ENCODE measurements at places on chromosomes 12 and 14.

GRCh38 chr12:76719171-76720041 is 44.5 kb upstream of the ZDHHC17 start:
- DNase-seq, result no peak

DNA sequence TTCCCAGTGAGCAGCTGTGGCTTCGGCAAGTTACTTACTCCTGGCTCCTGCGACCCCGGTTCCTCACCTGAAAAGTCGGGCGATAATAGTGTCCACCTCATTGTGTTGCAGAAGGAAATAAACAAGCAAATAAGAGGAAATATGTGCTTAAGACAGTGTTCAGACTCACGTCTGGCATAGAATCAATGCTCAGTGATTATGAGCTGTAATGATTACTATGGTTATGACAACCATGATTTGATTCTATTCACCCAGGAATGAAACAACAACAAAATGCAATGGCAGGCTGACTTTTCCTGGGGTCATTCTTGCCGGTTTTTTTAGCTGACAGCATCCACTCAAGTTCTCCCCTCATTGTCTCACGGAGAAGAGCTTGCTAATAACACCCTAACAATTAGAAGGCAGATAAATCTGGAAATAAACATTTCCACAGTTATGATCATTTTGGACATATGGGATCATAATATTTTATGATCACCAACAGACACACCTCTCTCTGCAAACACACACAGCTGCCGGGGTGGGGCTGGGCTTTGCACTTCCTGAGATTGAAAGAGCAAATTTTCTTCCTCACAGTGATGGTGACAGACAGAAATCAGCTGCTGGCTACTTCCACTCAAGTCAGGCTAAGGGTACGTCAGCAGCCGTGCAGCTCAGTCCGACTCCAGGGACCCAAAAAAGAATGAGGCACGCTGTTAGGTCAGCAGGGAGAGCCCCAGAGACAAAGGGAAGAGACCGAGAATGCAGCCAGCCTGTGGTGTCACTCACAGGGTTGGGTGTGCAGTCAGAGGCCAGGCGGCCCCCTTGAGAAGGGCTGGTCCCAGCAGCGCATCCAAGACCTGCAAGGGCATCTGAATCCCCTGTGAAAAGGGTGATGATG is 158.0 kb downstream of the RIMBP2 start:
- no peak for DNase-seq

DNA sequence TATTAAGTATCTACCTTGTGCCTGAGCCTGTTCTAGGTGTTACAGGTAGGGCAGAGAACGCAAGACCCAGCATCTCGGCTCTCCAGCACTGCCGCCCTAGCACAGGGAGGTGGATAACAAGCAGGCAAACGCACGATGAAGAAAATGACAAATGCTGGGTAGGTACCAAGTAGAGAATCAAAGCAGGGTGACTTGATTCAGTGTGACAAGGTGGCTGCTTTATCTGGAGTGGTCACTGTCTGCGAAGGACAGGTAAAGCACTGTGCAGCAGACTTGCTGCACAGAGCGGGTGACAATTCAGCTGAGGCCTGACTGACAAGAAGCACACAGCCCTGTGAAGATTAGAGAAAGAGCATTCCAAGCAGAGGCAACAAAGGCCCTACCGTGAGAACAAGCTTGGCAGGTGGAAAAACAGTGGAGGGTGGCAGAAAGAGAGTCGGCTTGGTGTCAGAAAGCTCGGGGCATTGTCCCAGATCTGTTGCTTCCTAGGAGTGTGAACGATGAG is 12.9 kb downstream of the PRKCH start:
- DNase-seq, result no peak

GRCh38 chr14:77804592-77804991 is 4.7 kb downstream of the ADCK1 start:
- DNase-seq, result peak; percentile 40

DNA sequence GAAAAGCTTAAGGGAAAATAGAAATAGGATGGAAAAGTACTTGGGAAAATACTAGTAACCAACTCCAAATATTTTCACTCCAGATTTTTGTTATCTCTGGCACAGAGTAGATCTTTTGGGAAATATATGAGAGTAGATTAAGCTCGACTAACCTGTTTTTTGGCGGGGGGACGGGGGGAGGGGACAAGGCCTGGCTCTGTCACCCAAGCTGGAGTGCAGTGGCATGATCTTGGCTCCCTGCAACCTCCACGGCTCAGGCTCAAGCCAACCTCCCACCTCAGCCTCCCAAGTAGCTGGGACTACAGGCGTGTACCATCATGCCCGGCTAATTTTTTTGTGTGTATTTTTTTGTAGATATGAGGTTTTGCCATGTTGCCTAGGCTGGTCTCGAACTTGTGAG is 4.8 kb downstream of the DHRS7 start:
- DNase-seq, result no peak

DNA sequence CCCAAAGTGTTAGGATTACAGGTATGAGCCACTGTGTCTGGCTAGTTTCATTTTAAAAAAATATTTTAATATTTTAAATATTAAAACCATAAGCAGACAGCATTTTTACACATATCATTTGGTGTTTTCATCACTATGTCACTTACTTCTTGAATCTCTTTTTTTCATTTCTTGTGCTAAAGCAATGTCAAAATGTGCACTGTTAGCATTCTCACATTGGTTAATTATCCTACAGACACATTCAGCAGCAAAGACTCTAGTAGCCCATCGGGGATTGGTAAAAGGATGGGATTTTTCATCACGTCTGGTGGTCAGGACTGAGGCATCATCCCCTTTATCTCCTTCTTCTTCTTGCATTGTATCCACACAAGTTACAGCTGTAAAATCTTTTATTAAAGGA is 96.9 kb downstream of the HEATR5A start:
- DNase-seq, result no peak

DNA sequence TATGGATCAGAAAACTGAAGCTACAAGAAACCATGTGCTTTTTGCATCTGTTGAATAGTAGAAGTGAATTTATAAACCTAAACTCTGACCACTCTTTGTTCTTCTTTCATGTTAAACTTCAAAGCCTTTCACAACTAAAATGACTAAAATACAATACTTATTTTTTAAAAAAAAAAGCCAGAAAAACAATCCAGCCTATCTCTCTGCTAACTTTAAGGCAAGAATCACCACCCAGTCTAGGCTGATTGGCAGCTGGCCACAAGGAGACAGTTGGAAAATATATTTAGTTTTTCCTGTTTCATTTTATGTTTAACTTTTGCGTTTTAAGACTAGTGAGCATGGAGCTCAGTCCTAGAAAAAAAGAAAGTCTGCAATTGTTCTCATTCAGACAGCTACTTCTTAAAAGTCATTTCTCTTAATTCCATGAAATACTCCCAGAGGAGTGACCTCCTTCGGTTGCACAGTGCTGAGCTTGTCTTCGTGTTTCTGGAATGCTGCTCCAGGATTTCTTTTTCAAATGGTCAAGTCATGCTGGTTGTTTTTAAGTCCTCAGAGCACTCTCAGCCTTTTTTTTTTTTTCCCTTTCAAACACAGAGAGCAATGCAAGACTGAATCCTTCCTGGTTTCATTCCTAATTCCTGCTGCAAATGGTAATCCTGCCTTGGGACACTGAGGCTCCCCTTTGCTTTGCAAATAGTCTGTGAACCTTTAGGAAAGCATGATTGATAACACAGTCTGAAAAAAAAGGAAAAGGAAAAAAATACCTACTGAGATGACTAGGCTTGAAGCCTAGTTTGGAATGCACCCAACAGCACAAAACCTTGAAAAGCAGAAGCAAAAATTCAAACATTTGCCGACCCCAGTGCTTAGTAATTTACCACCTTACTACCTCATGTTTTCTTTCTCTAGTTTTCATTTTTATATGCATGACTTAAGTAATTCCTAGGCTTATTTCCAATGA is 233.3 kb upstream of the DAAM1 start:
- DNase-seq, result no peak

Measured in HAP-1 (cell line).